ENCODE measurements at places on chromosomes 1 and 21. TPM values are rescaled to one million over a fixed set of nuclear protein-coding genes. Genes with fewer than 3 reads are reported as not detected.

FLG gene
- not detected for total RNA-seq

ATP1A4 gene
- total RNA-seq, result not detected

TBCE gene
- total RNA-seq, result 18.8 TPM

KCNJ9 gene
- total RNA-seq, result not detected

TEDDM1 gene
- total RNA-seq, result not detected

OR2L13 gene
- total RNA-seq, result not detected

ERG gene
- total RNA-seq, result not detected

RIMS3 gene
- 3.7 TPM for total RNA-seq

AK4 gene
- total RNA-seq, result 25.4 TPM

AMY2A gene
- not detected for total RNA-seq

CYYR1 gene
- total RNA-seq, result not detected

LEFTY1 gene
- not detected for total RNA-seq

NUP210L gene
- total RNA-seq, result 0.02 TPM

FCAMR gene
- total RNA-seq, result not detected

STUM gene
- total RNA-seq, result not detected

IL19 gene
- not detected for total RNA-seq

CFAP141 gene
- total RNA-seq, result not detected

All from activated naive CD4-positive, alpha-beta T cell treated with anti-CD3 and anti-CD28 coated beads for 36 hours (primary cell).